Activated T-helper 1 cell treated with anti-CD3 and anti-CD28 coated beads, Interleukin-2, amount 50 U/mL, for 16 hours (primary cell): ENCODE measurements at places on chromosomes 7 and 10.

DNA sequence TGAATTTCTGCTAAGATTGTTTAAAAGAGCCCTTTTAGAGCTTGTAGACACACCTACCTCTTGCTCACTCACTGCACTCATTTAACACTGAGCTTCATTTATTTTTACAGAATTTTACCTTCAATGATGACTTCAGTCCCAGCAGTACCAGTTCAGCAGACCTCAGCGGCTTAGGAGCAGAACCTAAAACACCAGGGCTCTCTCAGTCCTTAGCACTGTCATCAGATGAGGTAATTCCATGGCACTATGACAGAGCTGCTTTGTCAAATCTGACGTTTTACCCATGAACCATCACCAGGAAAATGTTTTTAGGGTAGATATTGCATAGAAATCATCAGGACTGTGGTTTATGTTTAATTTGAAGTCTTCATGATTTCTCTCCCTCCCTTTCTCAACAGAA, 38.2 kb downstream of the PON1 start:
- DNase-seq: no peak

DNA sequence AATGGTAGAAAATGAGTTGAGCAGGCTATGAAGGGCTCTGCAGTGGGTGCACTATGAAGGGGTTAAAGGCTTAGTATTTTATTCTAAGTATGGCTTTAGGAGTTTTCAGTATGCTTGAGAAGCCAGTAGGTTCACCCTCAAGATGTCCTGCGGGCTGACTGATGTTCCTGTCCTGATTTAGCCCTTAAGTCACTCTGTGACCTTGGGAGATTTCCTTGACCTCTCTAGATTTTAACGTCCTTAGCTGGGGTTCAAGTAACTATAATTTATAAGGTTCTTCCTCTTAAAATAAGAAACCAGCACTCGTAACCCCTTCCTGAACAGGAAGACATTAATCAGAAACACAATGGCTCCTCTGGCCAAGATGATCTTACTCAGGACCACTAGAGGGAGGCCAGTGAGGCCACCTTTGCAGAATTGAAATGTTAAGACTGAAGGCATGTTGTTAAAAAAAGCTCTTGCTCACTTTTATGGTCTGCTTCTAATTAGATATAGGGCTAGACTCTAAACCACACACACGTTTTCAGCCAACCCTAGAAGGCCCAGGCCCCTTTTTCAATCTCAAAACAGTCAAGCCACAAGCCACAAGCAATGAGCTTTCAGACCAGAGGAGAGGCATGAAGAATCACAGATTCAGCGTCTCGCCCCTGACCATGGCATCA, 41.9 kb downstream of the CDK1 start:
- no peak for DNase-seq

- DNase-seq: no peak
Observed at GRCh38 chr10:119331061-119331460, 123.7 kb downstream of the GRK5 start.

DNA sequence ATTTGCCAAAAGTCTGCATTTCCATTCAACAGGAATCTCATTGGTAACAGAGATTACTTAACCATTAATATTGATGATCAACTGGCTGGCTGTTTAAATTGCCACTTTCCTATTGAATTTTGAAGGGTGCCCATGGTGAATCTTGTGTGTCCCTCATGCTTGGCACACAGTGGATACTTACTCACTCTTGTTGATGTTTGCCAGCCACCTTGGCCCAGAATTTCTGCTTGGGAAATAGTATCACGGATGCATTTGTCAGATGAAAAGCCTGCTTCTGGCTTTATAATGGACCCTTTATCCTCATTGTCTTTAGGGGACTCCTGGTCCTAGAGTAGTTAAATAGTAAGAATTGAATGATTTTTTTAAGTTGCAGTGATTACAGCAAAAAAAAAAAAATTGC, 52.0 kb downstream of the MMRN2 start:
- no peak for DNase-seq

DNA sequence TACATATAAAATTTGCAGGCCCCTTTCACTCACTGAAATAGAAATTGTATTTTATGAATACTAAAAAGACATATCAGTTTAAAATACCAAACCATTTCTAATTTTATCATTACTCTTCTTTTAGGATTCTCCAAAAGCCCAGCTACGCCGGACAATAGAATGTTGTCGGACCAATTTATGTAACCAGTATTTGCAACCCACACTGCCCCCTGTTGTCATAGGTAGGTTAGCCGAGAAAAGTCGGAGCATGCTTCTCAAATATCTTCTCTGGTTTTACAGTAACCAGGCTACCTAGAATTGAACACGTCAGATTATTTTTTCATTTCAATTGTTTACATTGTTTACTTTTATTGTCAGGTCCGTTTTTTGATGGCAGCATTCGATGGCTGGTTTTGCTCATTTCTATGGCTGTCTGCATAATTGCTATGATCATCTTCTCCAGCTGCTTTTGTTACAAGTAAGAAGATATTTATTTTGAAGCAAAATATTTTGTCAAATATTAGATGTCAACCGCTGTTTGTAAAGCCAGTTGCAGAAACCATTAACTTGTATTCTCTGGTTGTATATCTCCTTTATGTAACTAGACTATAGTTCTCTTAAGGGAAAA, 57.6 kb downstream of the MMRN2 start:
- DNase-seq: no peak

- no peak for DNase-seq
Observed at GRCh38 chr7:2950578-2950977, 93.1 kb downstream of the CARD11 start.

- no peak for DNase-seq
Observed at GRCh38 chr7:136342251-136342650, 365.1 kb upstream of the MTPN start.

- DNase-seq: no peak
Observed at GRCh38 chr10:44298713-44299112, 86.2 kb downstream of the CXCL12 start.

GRCh38 chr10:22714479-22715289, at the start of gene PIP4K2A:
PIP4K2A (minus strand) TSS chr10:22714578; CDS start chr10:22714326, 252 bp downstream.
- DNase-seq: peak; percentile 71

- DNase-seq: no peak
Observed at GRCh38 chr7:141301544-141301943, 227.7 kb downstream of the TMEM178B start.

GRCh38 chr7:116739307-116739706, 67.3 kb downstream of the MET start:
- DNase-seq: no peak

DNA sequence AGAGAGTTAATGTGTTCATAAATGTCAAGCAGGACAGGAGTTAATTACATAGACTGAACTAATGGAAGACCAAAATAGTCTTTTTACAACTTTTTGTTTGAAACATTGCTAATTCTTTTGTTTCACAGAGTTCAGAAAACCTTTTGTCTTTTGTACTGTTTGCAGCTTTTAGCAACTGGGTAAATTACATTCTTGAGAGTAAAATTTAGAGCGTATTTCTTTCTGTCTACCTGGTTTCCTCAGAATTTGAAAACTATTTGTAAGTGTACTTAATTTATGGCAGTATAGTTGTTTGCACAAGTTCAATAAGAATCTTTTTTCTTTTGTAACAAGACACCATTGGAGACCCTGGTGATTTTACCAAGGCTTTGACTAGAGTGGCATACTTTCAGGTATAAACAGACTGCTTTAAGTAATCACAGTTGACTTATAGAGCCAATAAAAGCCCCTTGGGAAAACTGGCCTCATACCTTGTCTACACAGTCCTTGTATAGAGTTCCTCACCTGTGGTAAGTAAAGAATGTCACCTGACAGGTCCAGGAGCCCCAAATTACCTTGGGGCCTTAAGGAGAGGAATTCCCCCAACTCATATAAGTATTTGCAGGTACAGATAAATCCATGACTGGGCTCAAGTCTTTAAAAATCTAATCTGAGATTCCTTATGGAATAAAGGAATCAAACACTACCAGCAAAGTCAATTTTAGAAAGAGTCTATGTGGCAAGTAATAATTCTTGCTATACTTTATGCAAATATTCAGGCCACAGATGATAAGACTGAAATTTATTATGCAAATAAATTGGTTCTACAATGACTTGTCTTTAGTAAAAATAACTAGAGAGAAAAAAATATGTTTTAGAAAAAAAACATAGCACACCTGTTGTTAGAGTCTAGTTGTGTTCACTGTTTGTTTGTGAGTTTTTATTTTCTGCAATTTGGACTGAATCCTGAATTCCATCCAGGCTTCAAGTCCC, 23.6 kb upstream of the CREB3L2 start:
- DNase-seq: no peak

DNA sequence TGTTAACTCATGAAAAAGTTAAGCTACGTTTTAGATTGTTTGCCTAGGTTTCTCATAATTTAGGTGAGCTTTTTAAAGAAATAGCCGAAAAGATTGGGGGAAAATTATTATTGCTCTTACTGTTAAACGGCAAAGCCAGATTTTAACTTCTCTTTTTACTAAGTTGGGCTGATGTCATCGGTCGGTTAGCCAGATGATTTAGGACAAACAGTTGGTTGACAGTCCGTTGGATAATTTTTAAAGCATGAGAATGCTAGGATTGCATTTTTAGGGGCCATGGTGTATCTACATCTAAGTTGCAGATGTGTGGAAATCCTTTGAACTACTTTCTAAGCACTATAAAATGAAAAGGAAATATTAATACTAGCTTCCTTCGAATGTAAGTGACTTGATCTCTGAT, 280.9 kb upstream of the AKR1E2 start:
- no peak for DNase-seq

GRCh38 chr10:124647421-124648130, 96.6 kb downstream of the FAM53B start:
- peak; percentile 64 for DNase-seq

- DNase-seq: no peak
Observed at GRCh38 chr10:6721964-6722615, 142.0 kb upstream of the PRKCQ start.

- DNase-seq: no peak
Observed at GRCh38 chr7:148746135-148746534, 47.4 kb downstream of the CUL1 start.

GRCh38 chr7:8338206-8338605, 76.2 kb upstream of the ICA1 start:
- no peak for DNase-seq

- no peak for DNase-seq
Observed at GRCh38 chr7:47887016-47887640, 61.1 kb downstream of the PKD1L1 start.

DNA sequence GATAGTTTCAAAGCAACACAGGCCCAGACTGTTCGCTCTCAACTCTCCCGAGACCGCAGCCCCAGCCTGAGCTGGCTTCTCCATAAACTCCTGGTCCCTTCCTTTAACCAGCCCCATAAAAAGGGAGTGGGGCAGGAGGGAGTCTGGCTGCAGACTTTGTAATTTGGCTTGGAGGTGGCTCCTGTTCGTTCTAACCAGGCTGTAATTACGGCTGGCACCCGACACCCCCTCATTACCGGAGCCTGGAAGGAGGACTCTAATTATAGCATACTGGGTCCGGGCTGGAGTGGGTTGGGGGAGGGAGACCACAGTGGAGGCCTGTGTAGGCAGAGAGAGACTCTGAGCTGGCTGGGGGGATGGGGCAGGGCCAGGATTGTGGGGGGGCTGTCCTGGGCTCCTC, 49.7 kb downstream of the UNC5B start:
- DNase-seq: no peak

- DNase-seq: no peak
Observed at GRCh38 chr10:64306729-64307327, 785.6 kb downstream of the REEP3 start.

GRCh38 chr7:5467645-5468044, 44.0 kb upstream of the TNRC18 start:
- no peak for DNase-seq
